ENCODE measurements at places on chromosomes 16 and 17.

DNA sequence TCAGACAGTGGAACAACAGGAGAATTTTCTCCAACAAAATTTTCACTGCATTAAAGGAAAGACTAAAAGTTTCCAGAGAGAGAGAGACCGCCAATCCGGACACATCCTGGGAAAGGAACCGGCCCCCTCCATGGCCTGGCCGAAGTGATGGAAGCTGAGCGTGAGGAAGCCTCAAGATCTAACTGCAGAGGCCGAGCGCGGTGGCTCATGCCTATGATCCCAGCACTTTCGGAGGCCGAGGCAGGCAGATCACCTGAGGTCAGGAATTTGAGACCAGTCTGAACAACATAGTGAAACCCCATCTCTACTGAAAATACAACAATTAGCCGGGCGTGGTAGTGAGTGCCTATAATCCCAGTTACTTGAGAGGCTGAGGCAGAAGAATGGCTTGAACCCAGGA lies 3.9 kb downstream of the CTRB2 start:
- DNase-seq, result no peak

GRCh38 chr17:77555741-77556291 lies 402.7 kb upstream of the TNRC6C start:
- DNase-seq, result peak; percentile 94

DNA sequence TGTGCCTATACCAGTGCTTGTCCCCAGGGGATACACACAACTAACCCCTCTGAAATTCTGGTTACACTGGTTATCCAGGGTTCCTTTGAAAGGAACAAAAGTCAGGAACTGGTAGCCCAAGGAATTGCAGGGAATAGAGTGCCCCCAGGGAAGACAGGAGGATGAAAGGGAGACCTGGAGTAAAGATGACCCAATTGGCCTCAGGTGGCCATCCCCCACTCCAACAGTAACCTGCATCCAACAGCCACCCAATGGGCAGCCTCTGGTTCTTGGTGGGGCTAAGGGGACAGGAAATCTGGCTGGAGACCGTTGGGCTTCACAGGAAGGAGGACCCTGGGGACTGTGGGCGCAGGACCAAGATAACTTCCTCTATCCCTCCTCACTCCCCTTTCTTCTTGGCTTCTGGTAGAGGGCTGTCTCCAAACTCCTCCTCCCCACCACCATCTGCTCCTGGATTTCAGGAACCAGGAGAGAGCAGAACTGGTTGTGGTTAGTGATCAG lies 826 bp upstream of the MPO start:
- DNase-seq, result no peak

DNA sequence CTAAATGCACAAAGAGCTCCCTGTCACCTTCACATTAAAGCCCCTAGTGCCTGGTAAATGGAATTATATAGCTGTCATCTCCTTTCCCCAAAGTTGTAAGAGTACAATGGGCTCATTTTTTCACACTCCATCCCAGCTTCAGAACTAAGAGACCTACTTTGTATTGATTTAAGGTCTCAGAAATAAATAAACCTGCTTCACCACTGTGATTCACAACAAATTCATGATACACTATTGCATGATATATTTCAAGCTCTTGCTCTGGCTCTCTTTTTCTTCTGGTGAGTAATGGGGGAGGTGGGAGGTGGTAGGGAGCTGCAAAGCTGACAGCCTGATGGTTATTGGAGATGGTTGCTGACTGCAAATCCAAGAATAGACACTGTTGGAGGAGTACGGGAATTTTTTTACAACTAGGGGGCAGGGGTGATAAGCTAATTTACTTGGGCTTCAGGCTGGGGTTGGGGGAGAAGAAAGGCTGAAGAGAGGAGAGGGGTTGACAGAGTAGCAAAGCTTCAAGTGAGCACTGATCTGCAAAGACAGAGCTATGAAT lies 189.9 kb downstream of the AATF start:
- no peak for DNase-seq
